ENCODE measurements at places on chromosomes 1 and 21. TPM values are rescaled to one million over a fixed set of nuclear protein-coding genes. Genes with fewer than 3 reads are reported as not detected.

SPATA46 gene
- not detected for total RNA-seq

GRCh38 chr1:54488779-54489626 lies 59.0 kb upstream of the ACOT11 start:
- peak; percentile 85 for DNase-seq

- DNase-seq = no peak
Observed at GRCh38 chr1:40630488-40631223, 34.8 kb downstream of the RIMS3 start.

DNA sequence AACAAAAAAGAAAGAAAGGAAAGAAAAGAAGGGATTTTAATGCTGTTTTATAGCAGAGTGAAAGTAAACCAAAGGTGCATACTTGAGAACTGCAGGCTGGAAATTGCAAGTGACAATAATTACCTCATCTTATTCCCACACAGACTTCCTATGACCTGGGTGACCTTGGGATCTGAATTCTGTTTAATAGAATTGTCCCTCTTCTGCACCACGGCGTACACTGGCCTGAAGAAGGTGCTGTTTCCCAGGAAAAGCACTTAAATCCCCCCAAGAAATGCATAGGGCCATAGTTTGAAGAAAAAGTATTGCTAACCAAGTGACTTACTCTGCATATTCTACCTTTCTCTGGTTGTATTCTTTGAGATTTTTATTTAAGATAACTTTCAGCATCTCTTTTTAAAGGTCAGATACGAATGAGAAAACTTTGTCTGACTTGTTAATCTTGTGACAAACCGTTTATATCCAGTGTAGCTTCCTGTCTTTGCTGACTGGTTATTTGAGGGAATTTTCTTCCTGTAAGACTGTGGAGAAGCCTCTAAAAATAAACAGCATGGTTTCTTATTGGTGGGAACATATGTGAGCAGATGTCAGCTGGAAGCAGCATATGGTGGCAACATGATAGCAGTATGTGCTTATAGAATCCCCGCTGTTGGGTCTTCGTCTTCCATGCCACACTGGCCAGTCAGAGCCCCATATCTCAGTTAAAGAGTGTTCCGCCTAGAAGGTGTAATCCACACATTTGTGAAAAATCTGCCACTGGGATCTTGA lies 16.3 kb downstream of the TGFB2 start:
- no peak for DNase-seq

DNA sequence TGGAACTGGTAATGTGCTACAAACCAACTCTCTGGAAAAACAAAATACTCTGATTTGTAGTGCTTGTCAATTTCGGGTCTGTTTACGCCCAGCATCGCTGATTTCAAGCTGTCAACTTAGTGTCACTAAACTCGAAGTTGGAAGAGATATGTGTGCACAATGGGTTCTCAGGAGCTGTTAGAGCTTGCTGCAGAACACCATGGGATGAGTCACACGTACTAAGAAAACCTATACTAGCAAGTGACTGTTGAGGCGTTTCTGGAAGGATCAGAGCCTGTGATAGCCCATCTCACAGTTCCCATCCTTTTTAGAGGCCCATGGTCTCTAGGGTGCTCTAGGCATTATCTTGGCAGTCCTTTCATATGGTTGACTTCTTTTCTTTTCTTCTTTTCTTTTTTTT lies 14.3 kb downstream of the GMEB1 start:
- DNase-seq = no peak

- DNase-seq = no peak
Observed at GRCh38 chr21:26116456-26117011, 54.0 kb downstream of the APP start.

- no peak for DNase-seq
Observed at GRCh38 chr1:221274373-221274772, 395.1 kb downstream of the HLX start.

DNA sequence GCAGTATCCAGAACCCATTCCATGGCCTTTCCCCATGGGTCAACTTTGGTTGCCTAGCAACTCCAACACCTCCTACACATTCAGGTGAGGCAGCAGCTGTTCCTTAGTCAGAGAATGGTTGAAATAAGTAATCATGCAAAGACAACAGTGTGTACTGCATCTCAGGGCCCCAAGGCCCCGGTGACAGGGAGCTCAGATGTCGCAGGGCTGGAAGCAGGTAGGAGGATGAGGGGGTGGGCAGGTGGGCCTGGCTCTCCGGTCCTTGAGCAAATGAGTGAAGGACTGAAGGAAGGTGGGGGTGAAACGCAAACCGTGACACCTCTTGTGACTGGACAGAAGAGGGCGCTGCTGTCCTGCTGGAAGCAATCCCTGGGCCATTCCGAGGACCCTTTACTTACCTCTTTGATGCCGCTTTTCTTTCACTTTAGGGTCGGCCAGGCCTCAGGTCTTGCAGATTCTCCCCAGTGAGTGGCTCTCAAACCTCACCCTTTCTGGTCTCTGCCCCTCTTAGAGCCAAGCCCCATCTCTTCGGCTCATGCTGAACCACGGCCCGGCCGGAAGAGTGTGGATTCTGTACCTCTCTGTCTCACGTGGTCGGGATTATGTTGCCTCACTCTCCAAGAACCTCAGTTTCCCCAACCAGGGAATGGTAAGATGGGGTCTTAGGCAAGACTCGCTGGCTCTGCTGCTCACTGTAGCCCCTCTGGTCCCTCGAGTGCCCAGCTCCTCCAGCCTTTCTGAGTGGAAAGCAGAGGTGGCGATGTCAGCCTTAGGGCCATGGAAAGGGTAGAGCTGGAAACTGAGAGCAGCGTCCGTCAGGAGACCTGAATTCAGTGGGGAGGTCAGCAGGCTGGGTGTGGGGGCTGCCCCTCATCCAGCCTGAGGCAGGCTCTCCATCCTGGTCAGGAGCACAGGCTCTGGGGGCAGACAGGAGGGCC lies 5.6 kb upstream of the KCNA10 start:
- no peak for DNase-seq

S100A7A gene
- total RNA-seq = not detected

CASZ1 gene
- 1.8 TPM for total RNA-seq

DNA sequence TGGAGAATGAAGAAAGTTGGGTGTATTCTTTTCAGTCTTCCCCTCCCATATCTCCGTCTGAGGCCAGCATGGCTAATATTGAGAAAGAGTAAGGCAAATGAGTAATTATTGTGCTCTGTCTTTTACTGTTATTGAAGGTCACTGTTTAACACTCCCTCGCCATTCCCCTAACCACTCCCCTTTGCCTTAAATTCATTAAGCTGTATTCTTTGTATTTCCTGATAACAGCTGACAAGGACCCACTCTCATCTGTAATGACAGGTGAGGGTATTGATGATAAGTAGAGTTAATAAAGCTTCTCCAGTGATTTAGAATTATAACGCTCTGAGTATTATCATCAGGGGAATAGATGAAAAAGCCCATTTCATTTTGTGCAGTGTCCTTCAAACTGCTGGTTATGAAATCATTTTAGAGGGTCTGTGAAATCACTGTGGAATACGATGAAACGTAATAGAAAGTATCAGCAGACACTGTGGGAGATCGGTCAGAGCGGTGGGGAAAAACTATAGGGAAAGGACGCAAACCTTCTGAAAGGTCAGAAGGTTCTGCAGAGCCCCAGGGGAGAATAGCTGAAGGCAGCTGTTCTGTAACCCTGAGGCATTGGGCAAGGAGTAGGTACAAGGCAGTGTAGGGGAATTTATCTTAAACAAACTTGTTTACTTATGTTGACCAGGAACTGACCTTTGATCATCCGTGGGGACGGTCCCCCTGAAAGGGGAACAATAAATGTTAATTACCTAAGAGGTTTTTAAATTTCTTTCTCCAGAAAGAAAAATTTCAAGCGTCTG lies 46.3 kb upstream of the CACYBP start:
- no peak for DNase-seq

GRCh38 chr1:19393046-19393445 lies 80.9 kb downstream of the SLC66A1 start:
- no peak for DNase-seq

ADCY10 gene
- total RNA-seq = 0.18 TPM
